M059J (cell line): ENCODE measurements at places on chromosomes 5 and 9. TPM values are rescaled to one million over a fixed set of nuclear protein-coding genes. Genes with fewer than 3 reads are reported as not detected.

IRX2 gene
- total RNA-seq: not detected in 2 replicates

TRAF1 gene
- 4.9 and 5.7 TPM in 2 replicates for total RNA-seq

GRCh38 chr9:129579294-129579693 is 41.6 kb downstream of the C9orf50 start:
- no peak for DNase-seq

GRCh38 chr9:70485273-70485858 is 70.9 kb upstream of the KLF9 start:
- DNase-seq: no peak

DNA sequence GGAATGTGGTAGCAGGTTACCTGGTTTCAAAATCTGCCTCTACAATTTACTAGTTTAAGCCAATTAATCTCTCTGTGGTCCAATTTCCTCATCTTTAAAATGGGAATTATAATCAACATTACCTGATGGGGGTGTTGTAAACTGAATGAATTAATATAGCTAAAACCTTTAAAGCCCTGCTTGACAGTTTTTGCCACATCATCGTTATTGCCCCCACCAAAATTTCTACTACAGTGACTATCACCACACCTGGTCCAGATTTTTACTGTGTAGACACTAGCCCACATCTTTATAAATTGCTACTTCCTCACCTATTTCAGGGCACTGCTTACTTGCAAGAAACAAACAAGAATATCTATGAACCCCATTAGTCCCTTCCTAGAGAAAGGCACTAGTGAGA is 65.0 kb downstream of the MLLT3 start:
- DNase-seq: no peak

NUTM2G gene
- not detected in 2 replicates for total RNA-seq

DNA sequence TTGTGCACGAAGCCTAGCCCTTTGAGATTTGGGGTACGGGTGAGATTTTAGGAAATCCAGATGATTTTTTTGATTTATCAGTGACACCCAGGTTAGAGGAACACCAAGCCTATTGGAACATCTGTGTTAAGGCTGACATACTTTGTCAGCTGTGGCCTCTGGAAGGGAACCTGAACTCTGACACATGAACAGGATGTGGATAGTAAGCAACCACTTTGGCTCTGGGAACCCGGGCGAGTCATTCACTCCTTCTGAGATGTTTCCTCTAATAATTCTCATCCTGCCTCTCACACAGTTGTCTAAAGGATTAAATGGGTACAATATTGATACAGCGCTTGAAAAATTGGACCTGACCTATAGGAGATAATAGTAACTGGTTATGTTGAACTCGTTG is 67.8 kb downstream of the FGF1 start:
- peak; percentile 84 for DNase-seq

PCDHB15 gene
- total RNA-seq: 0.17 TPM in 1 of 2 replicates, not detected in the other
